ENCODE measurements at places on chromosomes 1 and 21.

DNA sequence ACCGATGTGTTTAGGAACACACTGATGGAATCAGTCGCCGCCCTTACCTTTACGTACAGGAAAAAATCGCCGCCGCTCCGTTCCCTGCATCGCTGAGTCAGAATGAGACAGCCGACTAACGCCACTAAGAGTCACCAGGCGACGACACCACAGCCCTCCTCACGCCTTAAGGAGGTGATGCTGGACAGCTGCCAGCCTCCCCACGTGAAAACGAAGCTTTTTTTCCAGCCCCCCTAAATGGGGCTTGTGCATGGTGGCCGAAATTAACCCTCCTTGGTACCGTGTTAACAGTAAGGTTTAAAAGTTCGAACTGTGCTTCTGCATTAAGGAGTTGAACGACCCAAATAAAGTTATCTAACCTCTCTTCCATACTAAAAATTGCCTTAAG is 511 bp downstream of the DNTTIP2 start:
- peak; percentile 49 for DNase-seq

DNA sequence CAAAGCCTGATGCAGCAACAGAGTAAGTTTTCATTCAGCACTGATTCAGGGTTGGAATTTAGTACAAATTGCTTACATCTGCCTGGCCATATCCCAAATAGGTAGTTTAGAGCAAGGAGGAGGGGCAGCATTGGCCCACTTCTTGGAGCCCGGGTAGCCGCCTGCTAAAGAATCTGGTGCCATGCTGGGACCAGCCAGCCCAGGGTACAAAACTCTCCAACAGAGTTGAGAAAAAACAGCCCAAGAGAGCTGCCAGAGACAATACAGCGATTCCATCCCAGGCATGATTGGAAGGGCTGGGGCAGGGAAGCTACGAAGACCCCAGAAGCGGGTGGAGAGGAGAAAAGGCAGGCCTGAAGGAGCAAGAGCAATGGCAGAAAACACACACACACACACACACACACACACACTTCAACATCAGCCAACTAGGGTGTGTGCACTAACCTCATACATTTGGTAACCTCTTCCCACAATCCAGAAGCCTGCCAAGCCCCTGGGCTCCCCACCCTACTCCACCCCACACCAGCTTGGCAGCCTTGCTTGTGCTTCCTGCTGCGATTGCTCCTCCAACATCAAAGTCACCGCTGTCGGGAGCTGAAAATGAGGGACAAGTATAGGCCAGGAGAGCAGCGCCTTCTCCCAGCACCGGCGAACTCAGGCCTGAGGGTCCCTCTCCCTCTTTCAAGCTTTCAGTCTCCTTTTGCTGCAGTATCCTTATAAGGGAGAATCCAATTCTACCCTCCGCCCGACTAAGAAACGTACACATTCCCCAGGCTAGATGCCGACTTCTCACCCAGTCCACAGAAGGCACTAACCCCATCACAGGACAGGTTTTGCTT is 1.2 kb downstream of the PIK3C2B start:
- no peak for DNase-seq

- DNase-seq = no peak
Measured at GRCh38 chr1:7255303-7256058, 470.2 kb downstream of the CAMTA1 start.

DNA sequence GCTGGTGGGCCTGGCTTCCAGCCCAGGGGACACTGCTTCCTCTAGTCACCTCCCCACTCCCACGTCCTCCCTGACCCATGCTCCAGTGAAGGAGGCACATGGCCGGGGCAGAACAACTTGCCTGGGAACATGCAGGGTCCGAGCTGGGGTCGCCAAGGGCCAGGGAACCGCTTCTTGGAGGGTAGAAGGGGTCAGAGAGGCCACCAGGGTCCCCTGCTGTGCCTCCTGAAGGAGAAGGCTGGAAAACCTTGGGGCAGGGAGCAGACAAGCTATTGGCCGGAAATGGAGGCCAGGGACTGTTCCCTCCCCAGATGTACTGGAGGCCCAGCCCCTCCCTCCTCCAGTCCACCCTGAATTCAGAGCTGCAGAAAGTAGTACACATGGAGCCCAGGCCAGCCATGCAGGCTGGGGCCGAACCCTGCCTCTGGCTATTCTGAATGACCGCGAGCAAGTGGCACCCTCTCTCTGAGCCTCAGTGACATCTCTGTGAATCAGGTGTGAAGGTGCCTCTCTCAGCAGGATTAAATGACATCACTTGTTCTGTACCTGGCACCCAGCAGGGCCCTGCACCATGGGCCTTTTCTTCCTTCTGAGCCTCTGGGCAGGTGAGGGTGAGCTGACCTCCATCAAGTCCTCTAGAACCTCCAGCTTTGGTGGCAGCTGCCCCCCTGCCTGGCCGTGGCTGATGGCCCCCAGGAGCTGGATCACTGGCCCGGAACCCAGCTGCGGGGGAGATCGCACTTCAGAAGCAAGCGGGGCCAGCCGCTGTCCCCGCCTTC is 15.7 kb downstream of the SPOCD1 start:
- no peak for DNase-seq

- DNase-seq = no peak
Measured at GRCh38 chr1:231232870-231233734, 7.9 kb upstream of the GNPAT start.

- no peak for DNase-seq
Measured at GRCh38 chr1:168483539-168483938, 60.3 kb downstream of the XCL2 start.

DNA sequence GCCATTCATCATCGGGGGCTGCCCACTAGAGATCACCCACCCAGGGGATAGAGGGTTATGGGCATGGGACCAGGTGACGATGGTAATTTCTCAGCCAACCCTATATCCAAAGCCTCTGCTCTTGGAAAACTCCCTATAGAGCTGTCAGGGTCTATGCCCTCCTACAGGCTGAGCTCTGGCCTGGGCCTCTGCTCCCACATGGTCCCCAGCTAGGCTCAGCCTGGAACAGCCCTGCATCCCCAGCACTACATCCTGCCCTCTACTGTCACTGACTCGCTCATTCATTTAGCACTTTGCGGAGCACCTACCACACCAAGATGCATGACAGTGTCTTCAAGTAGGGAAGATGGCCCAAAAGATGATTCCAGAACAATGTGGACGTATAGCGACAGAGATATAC is 45.0 kb upstream of the EPS8L3 start:
- no peak for DNase-seq

DNA sequence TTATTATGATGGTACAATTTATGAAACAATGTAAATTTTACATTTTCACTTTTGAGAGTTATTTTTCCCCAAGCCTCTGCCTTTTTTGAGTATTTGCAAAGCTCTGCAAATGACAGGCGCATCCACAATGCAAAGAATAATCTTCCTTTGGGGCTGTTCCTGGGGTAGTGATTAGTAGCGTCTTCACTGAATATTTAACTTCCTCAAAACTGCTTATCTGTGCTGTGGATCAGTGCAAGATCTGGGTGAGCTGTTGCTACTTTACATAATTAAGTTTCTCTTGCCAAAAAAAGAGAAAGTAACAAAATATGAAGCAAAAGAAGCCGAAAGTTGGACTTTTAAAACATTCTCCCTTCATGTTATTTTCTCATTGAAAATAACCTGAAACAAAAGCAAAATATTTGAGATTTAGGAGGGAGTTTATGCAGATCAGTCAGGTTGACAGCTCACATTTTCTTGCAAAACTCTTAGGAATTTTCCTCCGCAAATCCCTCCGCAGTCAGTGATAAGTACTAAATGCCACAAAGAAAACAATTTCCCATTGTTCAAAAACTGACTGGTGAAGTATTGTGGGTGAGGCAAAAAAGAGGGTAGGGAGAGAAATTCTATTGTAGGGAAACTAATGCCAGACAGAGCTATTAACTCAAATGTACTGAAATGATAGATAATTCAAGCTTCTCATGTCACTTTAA is 276.4 kb upstream of the B3GALT2 start:
- no peak for DNase-seq

DNA sequence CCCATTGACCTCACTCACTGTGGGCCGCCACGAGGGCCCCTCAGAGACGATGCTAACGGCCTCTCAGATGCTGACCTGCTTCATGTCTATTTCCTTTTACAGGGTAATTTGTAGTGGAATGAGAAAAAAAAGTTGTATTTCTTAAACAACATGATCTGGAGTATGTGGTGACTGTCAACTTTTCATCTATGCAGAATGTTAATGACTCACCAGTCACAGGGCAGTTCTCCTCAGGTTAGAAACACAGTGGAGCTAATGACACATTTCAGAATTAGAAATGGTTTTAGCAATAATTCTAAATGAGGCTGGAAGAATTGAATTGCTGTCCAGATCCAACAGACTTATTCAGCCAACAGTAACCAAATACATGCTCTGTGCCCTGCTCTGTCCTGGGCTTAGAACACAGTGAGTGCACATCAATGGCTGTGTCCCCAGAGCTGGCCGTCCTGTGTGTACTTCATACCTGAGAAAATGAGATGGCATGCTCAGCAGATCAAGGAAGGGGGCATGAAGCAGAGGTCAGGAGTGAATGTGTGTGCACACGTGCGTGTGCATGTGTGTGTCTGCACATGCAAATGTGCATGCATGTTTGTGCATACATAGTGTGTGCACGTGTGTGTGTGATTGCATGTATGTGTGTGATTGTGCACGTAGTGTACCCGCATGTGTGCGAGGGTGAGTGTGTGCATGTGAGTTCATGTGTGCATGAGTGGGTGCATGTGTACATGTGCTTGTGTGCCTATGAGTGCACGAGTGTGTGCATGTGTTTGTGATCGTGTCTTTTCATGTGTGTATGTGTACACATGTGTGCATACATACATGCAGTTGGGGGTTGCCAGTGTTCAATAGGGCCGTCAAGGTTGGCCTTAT is 145.3 kb downstream of the PCBP3 start:
- no peak for DNase-seq

DNA sequence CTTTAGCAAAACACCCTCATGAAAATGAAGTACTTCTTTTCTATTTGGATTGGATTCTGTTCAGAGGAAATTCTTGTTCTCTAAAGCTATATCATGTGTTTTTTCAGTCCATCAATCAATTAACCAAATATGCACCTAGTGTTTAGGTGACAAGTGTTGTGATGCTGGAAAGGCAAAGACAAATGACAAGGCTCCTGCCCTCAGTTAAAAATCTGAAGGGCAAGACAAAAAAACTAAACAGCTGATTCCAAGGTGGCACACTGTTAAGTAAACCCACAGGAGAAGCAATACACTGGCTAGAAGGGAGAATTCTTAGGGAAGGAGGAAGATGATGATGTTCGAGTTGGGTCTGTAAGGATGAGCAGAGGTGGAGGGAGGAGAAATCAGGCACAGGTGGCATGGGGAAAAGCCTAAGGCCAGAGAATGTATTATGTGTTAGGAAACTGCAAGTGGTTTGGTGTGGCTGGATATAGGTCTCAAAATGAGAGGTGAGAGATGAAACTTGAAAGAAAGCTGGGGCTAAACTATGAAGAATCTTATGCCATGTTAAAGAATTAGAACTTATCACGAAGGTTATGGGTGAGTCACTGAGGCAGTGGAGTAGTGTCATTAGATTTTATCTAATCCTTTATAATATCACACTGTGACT is 51.8 kb upstream of the GFI1 start:
- DNase-seq = no peak

GRCh38 chr1:147613506-147613905 is 56.8 kb downstream of the ACP6 start:
- no peak for DNase-seq

- DNase-seq = no peak
Measured at GRCh38 chr1:64898107-64898861, 68.1 kb downstream of the JAK1 start.

DNA sequence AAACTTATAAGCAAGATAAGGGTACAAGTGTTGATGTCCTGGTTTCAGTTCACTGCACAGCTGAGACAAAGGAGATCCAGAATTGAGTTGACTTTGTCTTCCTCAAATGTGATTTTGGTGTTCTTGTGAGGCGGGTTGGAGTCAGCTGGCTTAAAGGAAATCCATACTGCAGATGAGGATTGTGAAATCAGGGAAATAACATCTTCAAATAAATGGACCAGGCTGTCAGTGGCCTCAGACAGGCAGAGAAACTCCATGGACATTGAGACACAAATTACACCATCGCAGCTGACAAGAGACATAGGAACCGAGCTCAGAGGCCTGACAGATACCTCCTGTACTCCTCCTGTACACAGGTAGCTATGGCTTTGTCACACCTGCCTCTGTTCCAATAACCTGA is 27.0 kb upstream of the REG4 start:
- no peak for DNase-seq

GRCh38 chr1:215730600-215730999 is 163.5 kb downstream of the KCTD3 start:
- no peak for DNase-seq

- DNase-seq = no peak
Measured at GRCh38 chr1:230915078-230915477, 46.8 kb upstream of the C1orf198 start.

- DNase-seq = no peak
Measured at GRCh38 chr1:153745417-153745816, 17.6 kb downstream of the INTS3 start.
